ENCODE measurements at places on chromosomes 11 and 22.

DNA sequence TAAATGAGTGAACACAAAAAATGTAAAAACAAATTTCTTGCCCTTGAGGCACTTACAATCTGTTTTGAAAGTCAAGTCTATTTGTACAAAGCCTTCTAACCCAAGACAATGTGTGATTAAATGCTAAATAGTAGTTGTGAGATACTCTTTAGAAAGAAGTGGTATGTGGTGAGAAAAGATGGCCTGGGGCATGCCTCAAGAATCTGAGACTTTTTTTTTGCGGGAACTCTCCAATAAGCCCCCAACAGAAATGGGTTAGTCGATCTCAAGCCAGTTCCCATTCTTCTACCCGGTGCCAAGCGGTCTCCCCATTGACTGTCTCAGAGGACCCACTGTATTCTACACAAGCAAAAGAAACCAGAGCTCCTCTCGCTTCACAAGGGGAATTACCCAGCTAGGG is 26.9 kb upstream of the TBCEL start:
- no peak for DNase-seq

DNA sequence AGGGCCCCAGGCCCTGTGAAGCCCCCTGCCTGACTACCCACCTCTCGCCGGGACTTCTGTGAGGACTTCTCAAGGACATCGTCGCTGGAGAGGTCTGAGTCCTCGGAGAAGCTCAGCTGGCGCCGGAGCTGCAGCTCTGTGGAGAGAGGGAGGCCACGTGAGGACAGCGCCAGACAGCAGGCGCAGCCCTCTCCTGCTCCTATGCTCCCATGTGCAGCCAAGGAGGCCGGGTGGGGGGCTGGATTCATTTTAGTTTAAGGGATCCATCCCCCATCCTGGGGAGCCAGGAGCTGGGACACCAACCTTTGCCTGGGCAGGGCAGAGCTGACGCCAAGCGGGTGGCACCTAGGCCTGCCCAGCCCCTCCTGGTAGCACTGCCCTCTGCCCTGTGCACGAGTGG is 42.4 kb upstream of the BID start:
- no peak for DNase-seq

- DNase-seq: peak; percentile 52
These were observed 860 bp downstream of the TMEM184B start for GRCh38 chr22:38271927-38272372.

DNA sequence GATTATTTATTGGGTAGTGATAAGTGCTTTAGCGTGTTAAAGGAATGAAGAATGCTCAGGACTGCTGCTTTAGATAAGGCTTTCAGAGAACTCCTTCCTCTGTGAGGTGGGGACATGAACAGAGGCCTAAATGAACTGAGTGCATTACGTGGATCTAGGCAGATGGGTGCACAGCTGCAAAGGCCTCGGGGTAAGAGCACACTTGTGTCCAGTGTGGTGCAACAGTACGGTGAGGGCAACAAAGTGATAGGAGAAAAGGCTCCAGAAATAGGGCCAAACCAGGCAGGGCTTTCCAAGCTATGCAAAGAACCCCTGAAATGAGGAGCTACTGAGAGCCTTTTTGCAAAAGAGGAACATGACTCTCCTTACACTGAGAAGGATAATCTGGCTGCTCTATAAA is 45.3 kb upstream of the ARHGAP32 start:
- DNase-seq: no peak

GRCh38 chr11:125593114-125593820 is 615 bp downstream of the STT3A start:
- DNase-seq: peak; percentile 66

GRCh38 chr11:65502555-65503367 is 3.9 kb downstream of the MALAT1 start:
- peak; percentile 62 for DNase-seq

DNA sequence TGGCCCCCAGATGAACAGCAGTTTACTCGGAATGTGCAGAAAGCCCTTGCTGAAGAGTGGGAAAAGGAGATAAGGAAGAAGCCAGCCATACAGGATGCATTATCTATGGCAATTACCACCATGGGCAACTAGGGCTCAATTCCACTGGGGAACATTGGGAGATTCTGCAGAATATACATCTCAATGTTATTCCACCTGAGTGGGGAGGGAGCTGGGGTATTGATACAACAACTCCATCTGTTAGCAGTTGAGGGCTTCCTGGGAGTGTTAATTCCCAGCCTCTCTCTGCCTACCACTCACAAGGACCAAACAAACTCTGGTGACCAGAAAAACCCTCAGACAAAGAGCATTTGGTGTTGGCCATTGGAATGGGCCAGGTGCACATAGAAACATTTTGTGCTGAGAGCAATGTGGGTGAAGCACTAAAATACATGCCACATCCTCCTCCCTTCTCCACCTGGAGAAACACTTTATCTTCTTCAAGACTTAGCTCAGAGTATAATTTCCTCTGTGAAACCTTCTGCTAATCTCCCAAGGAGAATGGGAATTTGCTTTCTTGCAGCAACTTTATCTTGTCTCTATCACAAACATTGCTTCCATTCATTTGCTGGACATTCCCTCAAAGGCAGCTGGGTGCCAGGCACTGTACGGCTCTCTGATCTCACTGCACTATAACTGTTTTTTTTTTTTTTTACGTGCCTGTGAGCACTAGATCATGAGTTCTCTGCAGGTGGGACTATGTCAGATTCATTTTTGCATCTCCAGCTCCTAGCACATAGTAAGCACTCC is 292.2 kb downstream of the MN1 start:
- no peak for DNase-seq

- DNase-seq: no peak
These were observed 9.7 kb upstream of the APOL4 start for GRCh38 chr22:36211237-36211861.

DNA sequence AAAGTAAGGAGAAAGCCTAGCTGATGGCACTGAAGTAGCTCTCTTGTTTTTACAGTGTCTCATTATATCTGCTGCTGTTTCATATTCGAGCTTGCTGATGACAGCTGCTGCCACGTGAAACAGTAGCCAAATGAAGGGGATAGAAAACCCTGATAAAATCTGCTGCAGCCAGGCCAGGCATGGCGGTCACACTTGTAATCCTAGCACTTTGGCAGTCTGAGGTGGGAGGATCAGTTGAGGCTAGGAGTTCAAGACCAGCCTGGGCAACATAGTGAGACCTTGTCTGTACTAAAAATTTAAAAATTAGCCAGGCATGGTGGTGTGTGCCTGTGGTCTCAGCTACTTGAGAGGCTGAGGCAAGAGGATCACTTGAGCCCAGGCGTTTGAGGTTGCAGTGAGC is 13.4 kb downstream of the IFT46 start:
- no peak for DNase-seq

DNA sequence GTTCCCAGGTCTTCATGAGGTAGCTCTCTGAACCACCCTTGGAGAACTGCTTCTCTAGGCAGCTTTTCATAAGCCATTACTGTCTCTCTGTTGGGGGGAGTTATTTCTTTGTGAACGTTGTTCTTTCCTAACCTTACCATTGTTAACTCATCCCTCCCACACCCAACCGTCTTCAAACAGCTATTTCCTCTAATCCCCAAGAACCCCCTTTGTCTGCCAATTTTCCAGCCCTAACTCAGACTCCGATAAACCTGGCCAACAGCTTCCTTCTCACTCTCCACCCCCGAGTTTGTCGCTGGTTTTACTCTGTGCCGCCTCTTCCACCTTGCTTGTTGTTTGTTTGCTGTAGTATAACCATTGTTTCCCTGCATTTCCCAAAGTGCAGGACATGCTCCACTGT is 131.5 kb downstream of the CCDC34 start:
- no peak for DNase-seq

DNA sequence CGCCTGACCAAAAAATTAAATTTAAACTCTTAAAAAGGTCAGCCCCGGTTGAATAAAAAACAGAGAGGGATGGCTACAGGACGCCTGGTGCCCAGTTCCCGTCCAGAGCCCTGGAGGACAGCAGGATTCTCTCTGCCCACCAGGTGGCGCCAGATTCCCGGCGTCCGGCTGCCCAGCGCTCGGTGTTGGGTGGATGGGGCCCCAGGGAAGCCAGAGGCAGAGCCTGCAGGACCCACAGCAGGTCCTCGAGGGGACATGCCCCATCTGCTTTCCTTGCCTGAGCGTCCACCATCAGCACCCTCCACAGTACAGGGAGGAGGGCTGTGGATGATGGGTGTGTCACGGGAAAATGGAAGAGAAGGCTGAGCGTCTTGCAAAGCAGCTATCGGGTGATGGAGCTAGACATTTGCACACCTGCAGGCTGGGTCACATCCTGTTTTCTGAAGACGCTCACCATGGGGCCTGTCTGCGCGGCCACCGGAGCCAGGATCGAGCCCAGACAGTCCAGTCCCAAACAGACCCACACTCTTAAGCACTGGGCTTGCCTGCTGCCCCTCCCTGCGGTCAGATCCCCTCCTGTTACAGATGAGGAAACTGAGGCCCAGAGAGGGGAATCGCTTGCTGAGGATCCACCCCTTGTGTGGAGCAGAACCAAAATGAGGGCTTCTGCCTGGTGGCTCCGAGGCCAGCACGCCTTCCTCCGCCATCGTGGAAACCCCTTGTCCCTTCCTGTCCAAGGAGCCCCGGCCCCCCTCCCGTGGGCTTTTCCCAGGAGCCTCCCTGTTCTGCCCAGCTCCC is 18.5 kb upstream of the CBX7 start:
- peak; percentile 83 for DNase-seq

GRCh38 chr11:117808784-117809183 is 11.8 kb upstream of the DSCAML1 start:
- DNase-seq: no peak

GRCh38 chr11:11865449-11865848 is 23.7 kb downstream of the USP47 start:
- DNase-seq: no peak

DNA sequence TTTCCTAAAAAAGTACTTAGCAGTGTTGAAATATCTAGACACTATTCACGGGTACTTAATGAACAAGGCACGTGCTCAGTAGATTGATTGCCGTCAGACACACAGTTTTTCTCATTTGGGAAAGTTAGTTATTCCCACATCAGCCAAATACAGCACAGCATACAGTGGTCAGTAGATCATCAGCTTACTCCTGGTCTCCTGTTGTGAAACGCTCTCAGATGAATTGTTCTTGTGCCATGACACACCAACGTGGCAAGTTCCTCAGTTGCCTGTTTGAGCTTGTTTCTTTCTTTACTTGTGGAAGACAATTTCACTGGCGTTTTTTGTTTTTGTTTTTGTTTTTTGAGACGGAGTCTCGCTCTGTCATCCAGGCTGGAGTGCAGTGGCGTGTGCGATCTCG is 8.6 kb downstream of the TAB1 start:
- no peak for DNase-seq

DNA sequence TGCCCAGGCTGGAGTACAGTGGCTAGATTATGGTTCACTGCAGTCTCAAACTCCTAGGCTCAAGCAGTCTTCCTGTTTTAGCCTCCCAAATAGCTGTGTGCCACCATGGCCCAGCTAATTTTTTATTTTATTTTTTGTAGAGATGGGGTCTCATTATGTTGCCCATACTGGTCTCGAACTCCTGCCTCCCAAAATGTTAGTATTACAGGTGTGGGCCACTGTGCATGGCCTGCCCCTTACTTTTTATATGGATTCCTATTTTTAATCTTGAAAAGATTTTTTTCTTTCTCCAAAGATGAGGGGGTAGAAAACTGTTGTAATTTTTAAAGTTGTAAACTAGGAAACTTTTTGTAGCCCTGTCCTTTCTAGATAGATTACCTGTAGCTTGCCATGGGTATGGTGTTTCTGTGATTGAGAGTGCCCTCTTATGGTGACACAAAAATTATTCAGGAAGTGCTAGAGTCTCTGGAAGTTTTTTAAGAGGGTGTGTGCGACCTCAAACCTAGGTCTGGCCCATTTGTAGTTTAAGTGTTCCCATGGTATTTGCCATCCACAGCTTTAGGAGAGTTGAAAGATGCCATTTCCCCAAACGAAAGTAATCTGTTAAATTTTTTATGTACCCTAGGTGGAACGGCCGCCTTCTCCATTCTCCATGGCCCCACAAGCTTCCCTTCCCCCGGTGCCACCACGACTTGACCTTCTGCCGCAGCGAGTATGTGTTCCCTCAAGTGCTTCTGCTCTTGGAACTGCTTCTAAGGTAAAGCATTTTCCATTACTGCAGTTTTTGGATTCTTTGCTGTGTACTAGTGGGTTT is 32.4 kb downstream of the MCAM start:
- DNase-seq: peak; percentile 49

- no peak for DNase-seq
These were observed 220.9 kb downstream of the PGR start for GRCh38 chr11:100908746-100909145.

- DNase-seq: peak; percentile 92
These were observed 14.7 kb upstream of the PISD start for GRCh38 chr22:31676700-31677099.

DNA sequence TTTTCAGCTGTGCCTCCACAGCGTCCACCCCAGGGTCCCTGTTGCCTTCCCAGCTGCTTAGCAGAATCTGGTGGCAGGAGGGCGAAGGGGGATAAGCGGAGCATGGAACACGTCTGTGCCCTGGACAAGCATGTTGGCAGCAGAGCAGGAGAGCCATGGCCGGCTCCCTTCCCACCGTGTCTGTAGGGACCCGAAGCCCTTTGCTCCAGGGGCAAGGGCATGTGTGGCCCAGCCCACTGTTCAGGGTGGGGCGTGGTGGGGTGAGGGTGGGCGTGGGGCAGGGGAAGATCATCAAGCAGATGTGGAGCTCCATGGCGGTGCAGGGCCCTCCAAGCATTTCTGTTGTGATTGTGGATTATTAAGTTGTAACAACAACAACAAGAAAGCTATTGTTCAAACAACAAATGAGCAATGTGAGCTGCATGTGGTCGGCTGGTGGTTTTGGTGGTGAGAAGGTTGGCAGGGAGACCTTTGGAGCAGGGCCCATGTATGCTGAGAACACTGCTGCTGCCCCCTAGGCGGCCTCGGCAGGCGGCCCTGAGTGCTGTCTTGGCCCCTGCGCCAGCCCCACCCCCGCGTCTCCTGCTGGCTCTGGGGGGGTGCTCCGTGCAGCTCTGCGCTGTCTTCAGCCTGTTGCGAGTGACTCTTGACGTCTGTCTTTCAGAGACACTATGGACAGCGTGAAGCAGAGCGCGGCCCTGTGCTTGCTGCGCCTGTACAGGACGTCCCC is 50.9 kb downstream of the AP2A2 start:
- no peak for DNase-seq

DNA sequence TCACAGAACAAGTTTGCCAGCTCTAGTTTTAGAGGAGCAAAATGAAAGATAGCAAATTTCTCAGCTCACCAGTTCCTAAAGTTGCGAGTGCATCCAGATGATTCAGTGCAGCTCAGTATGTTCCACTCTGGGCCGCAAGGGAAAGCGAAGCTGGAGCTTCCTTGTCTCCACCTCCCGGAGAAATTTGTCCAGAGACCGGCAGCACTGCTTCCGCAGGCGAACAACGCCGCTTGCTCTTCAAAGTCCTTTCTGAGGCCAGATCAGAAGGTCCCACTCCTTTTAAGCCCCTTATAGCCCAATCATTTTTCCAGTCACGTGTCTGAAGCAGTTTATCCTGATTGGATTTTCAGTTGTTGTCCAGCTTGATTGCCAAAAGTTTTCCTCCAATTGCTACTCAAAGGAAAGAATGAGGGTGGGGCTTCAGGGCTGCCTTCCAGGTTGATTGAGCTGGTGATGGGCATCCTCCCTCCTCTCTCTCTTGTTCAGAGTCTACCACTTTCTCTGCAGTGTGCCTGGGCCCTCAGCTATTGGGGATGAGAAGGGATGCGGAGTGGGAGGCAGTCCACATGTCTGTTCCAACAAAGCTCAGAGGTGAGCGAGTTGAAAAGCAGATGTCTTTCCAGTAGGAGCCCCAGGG is at the start of gene ZNF280A:
ZNF280A (minus strand) TSS at position 251 of the 637 bp plus-strand sequence. CDS start 4,640 bp downstream, outside the sequence.
- peak; percentile 64 for DNase-seq
